Frontal cortex (tissue), 4 donors: ENCODE measurements at places on chromosomes 7 and 10.

DNA sequence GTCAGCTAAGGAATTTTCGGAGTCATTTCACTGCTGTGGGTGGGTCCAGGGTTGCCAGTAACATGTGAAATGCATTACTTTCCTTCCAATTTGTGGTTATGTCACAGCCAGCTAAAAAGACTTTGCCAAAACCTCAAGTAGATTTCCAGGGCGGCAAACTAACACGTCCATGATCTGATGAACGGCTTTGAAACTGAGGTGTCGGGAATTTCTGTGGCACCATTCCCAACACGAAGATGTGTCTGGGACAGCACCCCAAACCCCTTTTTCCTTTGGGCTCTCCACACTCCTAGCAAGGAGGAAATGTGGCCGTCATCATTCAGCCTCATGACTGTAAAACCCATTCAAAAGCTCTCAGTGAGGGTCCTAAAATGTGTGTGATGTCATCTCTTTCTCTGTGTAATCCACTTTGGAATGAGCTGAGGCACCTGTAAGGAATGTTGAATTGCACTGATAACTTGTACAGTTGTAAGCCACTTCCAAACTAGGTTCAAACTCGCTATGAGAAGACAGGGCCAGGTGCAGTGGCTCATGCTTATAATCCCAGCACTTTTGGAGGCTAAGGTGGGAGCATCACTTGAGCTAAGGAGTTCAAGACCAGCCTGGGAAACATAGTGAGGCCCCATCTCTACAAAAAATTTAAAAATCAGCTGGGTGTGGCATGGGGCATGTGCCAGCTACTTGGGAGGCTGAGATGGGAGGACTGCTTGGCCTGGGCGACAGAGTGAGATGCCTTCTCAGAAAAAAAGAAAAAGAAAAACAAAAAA lies 146.1 kb upstream of the FRMD4A start:
- no peak for DNase-seq

DNA sequence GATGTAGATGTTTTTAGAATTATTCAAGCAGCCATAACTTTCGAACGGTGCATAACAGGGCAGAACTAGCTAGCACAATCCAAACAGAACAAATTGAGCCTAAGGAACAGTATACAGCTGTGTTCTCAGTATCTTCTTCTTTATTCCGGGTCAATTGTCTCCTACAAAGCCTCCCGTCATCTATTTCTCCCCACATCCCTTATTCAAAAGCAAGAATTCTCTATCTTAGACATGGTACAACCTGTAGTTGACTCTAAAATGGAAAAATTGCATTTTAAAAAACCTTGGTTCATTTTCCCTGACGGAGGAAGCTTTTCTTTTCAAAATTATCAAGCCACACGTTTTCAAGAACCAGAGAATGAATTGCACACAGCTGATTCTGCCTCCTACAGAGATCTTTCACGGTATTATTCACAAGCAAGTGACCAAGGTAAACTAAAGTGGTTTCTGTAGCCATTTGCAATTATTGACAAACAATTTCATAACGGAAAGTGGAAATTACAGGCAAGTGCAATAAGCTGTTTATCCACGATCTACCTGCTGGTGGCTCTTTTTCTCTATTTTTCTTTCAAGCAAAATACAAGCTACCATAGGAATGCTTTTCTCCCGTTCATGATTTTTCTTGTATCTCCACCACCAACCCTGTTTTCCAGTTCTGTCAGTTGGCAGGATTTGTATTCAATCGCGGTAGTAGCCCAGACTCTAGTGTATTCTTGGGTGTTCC lies 2.3 kb downstream of the GRM8 start:
- DNase-seq: no peak

DNA sequence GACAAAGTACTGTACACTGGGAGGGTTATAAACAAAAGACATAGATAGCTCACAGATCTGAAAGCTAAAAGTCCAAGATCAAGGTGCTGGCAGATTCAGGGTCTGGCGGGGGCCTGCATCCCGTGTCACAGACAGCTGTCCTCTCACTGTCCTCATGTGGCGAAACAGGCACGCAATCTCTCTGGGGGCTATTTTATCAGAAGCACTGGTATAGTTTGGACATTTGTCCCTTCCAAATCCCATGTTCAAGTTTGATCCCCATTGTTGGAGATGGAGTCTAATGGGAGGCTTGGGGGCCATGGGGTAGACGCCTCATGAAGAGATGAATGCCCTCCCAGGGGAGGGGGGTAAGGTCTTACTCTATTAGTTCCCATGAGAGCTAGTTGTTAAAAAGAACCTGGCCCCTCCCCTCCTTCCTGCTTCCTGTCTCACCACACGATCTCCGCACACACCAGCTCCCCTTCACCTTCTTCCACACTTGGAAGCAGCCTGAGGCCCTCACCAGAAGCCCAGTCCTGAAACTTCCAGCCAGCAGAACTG lies 72.5 kb upstream of the UCN3 start:
- DNase-seq: no peak

GRCh38 chr10:130439766-130440165 lies 303.6 kb downstream of the GLRX3 start:
- DNase-seq: no peak

GRCh38 chr7:27172823-27173510 lies 1.2 kb downstream of the HOXA10 start:
- DNase-seq: no peak

DNA sequence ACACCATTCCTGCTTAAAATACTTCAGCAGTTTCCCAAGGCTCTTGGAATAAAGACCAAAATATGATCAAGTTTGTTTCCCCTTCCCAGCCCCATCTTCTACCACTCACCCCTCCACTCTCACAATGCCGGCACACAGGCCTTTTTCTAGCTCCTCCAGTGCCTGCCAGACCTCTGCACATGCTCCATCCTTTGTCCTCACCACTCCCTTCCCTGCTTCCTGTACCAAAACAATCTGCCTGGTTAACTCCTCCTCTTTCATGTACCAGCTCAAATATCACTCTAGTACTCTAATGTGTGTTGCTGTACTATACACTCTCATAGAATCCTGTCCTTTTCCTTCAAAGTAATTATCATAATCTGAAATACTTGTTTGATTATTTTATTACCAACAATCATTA lies 19.4 kb downstream of the SCRN1 start:
- no peak for DNase-seq

DNA sequence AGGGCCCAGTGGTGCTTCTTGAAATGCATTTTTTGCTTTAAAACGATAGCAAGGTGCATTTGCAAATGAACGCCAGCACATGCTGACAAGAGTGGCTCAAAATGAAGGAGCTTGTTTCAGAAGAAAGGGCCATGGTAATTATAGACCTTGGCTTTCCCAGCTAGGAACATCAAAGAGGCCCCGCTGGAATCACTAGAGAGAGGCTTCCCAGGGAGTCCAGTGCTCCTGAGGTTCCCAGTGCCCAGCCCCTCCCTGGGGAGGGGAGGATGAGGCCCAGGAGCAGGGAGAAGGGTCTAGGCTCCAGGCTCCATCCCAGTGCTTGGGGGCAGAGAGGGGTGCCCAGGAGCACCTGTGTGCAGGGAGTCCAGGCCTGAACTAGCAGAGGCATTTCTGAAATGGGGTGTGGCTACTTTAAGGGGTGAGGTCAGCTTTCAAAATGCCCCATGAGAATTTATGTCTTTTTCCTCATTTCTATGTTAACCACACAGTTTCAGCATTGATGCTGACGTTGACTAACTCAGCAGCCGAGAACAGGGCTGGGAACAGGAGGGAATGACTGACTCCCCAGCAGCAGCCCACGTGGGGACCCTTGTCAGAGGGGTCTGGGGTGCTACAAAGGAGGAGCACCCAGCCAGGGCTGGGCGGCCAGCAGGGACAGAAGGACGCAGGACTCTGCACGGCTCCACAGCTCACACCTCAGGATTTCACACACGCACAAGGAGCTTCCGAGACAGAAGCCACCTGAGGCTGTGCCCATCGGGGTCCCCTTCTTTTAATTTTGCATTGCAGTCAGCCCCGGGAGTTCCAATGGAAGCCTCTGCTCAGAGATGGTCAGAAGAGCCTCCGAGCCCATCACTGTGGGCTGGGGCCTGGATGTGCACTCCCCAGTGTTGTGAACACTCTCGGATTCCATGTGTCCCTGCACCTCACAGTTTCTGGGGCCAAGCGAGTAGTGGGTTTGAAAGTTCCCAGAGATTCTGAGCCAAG lies 570.2 kb downstream of the PTPRN2 start:
- no peak for DNase-seq

- DNase-seq: no peak
These were observed 873.0 kb downstream of the SORCS3 start for GRCh38 chr10:105514106-105514505.

DNA sequence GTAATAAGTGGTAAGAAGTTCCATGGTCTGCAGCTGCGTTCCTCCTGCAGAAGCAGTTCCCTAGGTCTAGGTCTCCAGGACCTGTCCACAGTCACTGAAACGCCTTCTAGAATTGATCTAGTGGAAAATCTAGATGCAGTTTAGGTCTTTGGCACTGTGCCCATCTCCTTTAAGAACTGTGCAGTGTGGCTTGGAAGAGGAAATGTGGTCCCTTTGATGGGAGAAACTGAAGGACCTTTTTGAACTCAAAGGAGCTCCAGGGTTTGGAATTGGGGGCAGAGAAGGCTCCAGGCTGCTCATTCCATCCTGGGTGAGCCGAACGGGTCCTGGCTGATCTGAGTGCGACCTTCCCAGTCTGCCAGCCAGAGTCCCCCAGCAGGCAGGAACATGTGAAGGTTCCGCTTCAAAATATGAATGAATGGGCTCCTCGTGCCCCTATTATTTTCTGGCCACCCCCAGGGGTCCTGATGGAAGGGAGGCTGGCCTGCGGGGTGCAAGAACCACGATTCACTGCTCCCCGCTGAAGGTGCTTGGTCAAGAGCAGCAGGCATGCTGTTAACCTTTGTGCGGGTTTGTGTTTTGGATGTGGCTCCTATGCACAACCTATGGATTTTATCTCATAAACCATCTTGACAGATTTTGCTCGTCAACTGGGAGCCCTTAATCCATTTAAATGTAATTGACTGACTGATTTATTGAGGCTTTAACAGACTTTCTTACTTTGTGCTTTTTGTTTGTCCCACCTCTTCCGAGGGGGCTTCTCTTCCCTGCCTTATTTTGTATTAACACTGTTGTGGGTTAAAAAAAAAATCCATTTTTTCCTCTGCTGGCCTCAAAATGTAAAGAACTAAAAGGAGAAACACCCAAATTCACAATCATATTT lies 36.7 kb downstream of the ZNF467 start:
- DNase-seq: no peak

- DNase-seq: no peak
These were observed 89.0 kb upstream of the PPP2R2D start for GRCh38 chr10:131811630-131812403.

GRCh38 chr10:86951184-86951761 lies 6.1 kb downstream of the MMRN2 start:
- no peak for DNase-seq

DNA sequence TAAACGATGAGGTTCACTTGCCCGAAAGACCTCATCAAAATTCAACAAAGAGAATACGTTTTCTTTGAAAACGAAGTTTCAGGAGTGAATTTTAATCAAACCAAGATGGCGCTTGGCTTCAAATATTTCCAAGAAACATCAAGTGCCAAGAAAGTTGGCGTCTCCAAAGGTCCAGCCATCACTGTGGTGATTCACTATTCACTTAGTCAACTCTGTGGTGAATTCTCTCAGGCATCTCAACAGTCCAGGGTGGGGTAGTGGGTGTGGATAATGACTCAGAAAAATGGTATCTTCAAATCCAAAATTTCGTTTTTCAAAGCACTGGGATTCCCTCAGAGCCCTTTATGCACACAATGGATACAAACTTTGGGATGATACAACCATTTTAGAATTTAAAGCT lies 133.1 kb downstream of the SVIL start:
- no peak for DNase-seq

- DNase-seq: no peak
These were observed 348.6 kb upstream of the COBL start for GRCh38 chr7:51665045-51665780.

DNA sequence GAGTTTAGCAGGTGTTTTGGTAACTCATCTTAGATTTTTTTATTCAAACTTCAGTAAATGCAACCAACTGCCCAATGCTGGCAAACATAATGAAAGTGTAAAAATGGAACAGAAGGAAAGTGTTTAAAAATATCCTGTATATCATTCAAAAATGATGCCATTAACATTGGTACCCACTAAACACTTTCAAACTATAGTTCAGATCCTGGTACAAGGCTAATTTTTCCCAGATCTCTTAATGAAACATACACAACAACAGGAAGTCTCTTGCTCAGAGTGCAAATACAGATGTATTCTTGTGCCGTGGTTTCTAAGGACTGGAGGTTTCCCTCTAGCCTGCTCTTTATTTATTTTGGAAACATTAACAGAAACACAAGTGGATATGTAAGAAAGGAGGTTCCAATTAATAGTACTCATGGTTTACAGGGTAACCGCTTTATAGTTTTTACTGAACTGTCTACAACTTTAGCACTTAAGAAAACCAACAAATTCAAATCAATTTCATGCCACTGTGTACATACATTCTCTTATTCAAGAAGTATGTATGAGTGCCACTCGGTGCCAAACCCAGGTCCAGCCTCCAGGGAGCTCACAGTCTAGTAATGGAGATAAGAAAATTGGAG lies 176.0 kb upstream of the AKR1E2 start:
- DNase-seq: no peak

GRCh38 chr7:137695942-137696341 lies 150.8 kb downstream of the DGKI start:
- no peak for DNase-seq

- no peak for DNase-seq
These were observed 135.3 kb upstream of the COBL start for GRCh38 chr7:51451751-51452476.

DNA sequence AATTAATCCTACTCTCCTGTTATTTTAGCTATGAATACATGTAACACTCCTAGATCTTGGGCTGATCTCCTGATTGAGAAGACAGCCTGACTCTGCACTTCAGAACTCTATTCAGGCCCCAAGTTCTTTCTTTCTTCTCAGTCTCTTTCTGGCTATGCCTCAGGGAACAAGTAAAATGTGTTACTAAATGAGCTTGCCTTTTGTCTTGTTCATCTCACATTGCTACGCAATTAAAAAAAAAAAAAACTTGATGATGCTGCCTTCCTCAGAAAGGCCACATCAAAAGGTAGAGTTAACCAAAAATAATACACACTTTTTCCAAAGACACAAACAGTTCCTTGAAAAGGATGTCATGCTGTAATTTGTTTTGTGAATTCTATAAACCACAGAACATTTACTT lies 258.1 kb downstream of the TWIST1 start:
- DNase-seq: no peak

GRCh38 chr10:86964847-86965190 lies 3.5 kb upstream of the ADIRF start:
- no peak for DNase-seq

GRCh38 chr7:77409005-77409738 lies 7.0 kb downstream of the GSAP start:
- DNase-seq: no peak

GRCh38 chr7:27374958-27375841 lies 132.6 kb downstream of the EVX1 start:
- no peak for DNase-seq

GRCh38 chr10:17523917-17524316 lies 69.5 kb upstream of the ST8SIA6 start:
- DNase-seq: no peak

DNA sequence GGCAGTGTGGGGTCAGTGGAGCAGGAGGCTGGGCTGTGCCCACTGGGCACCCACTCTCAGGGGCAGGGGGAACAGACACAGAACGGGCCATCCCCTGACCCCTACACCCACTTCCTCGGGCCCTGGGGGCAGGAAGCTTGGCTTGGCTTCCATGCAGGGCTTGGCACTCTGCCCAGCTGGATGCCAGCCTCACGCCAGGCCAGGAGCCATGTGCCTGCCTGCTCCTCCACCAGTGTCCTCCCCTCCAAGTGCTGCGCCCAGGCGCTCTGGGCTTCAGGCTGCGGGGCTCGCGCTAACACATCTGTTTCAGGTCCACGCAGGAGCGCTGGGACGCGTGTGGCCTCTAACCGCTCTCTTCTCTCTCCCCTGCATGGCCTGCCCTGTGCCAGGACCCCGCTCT lies 12.7 kb downstream of the LDB3 start:
- DNase-seq: no peak
